ENCODE measurements at places on chromosomes 3 and 15.

DNA sequence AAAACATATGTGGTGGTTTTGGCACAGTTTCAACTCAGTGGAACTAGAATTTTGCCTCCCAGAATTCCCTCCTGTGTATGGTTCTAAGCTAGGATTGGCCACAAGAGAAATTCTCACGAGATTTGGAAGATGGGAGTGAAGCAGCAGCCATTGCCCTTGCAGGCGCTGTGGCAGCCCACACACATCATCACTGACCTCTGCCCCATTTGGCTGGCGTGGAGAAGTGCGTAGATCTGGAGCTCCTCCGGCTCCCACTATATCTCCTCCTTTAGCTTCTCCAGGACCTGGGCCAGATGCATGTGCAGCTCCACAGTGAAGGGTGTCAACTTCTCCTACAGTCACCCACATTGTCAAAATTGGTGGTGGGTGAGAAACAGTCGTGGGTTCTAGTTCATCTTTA lies 199.6 kb downstream of the EFHB start:
- no peak for DNase-seq

GRCh38 chr15:92079647-92080255 lies 226.2 kb downstream of the SLCO3A1 start:
- DNase-seq, result no peak

DNA sequence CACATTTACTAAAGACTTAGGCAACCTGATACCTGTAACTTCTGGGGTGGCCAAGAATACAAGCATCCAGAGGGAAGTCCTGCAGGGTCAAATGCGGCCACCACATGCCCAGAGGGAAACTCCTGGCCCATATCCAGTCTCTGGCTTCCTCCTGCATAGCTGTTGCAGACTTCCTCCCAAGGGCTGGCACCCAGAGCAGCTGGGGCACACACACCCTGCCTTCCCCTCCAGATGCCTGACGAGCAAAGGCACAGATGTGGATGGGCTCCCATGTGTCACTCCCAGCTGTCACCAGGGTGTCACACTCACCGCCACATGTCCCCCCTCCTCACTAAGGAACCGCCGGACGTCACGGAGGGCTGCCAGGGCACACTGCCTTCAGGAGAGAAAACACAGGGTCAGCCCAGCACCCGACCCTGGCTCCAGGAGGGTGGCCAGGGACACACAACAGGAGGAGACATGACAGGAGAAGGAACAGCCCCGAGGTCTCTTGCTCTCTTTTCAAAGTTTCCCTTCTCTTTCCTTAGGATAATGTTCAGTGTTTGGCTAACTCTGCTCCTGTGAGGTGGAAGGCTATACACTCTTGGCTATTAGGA lies 13.2 kb downstream of the PFKFB4 start:
- peak; percentile 54 for DNase-seq

- DNase-seq, result no peak
These were observed 426.4 kb downstream of the NLGN1 start for GRCh38 chr3:173823911-173824460.

DNA sequence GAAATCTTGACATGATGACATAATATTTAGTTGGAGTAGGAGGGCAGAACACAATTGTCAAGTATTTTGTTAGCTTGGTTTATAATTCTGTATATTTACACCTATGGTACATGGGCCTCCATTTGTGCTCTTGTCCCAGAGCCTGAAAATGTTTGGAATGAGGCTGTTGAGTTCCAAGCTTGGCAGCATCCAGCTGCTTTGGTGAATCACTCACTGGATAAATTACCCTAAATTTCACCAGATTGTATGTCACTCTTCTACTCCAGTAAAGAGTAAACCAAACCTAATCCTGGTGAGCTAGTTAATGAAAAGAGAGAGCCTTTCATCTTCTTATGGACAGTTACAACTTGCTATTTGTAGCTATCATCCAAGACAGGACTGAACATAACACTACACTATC lies 928.7 kb downstream of the DIPK2A start:
- no peak for DNase-seq

DNA sequence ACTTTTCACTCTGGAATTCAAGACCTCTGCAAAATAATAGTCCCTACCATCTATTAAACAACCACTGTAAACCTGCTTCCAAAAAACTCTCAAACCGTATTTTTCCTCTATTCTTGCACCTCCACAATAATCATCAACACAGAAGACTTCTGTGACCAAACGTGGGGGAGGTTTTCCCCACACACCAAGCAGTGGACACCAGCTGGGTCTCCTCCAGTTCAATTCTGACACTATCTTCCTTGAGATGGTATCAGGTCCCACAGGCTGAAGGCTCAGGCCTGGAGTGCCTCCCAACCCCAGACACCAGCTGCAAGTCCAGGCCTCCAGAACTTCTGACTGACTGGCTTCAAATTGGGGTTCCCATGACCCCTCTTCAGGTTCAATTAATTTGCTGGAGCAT lies 89.6 kb upstream of the RAP2B start:
- no peak for DNase-seq

- DNase-seq, result no peak
These were observed 95.4 kb downstream of the RFTN1 start for GRCh38 chr3:16417945-16418739.

DNA sequence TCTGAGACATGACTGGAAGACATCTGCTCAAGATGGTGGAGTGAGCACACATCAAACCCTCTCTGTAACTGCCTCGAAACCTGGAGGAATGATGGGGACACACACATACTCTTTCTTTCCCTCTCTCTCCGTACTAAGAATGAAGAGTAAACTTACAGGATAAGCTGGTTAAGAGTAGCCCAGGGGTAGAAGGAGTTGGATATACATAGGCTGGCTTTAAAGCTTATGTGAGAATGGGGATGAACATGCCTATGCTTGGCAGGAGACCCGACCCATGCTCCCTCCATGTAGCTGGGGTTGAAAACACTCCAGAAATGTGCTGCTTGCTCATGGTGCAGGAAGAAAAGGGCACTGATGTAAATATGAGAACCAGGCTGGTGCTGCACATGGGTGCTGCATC lies 68.9 kb downstream of the IL20RB start:
- no peak for DNase-seq

- DNase-seq, result peak; percentile 54
These were observed 8.6 kb downstream of the SEMA6D start for GRCh38 chr15:47725906-47726305.

DNA sequence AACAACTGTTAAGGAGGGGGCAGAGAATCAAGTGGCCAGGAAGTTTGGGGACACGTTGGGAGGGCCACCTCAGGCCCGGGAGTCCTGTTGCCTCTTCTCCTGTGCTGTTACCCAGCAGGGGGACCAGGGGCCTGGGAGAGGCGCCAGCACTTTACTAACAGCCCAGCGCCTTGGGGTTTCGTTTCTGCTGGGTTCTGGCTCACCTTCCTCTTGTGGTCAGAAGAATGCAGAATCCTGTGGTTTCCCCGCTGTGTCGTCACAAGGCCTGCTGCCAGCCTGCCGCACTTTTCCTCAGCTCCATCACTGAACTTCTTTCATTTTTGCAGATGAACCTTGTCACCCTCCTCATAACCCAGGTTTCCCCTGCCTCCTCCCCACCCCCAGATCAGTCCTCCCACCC lies 67.7 kb downstream of the SLC30A4 start:
- peak; percentile 37 for DNase-seq

DNA sequence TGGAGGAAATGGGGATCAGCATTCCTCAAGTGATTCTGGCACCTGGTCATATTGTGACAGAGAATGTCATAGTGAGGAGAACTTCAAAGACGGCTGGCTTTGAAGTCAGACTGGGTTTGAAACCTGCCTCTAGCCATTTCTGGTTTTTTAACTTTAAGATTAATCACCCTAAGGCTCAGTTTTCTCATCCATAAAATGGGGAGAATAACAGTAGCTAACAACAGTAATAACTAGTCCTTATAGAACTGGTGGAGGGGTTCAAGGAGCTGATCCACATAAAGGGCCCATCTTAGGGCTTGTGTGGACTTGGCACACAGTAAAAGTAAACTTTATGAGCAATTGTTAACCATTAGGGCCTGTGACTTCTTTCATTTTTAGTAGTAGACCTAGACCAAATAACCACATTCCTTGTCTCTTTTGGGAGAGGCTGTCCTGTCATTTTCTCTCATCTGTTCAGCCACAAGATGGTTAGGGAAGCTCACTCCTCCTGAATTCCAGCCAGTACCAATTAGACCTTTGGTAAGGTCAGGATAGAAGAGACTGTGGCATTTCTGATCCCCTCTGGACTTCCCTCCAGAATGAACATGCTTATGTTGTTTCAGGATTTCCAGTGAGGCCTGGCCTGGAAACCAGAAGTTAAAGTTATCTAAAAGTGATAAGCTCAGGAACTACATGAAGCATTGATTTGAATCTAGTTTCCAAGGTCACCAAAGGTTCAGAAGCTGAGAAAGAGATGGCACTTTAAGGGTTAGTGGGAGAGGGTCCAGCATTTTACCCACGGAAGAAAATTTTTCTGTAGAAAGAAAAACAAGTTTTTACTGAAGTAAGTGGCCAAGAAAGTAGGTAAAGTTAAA lies 159.3 kb upstream of the DPH6 start:
- no peak for DNase-seq

GRCh38 chr15:68278345-68278594 lies 725 bp downstream of the FEM1B start:
- DNase-seq, result no peak

- no peak for DNase-seq
These were observed 22.4 kb upstream of the ADAMTSL3 start for GRCh38 chr15:83631534-83631933.

DNA sequence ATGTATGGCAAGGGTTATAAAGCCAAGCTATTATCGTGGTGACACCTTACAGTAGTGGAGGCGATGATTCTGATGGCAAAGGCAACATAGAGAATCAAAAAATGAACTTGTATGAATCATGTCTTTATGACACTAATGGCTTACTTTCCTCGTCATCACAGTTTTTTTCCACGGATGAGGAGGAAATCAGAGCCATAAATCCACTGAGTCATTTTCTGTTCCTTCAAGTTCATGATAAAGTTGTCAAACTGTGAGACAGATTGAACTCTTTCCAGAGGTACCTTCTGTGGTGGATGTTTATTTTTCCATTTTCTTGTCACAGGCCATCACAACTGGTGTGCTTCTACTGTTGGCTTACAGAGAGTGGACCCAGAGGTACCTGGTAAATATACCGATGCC lies 8.5 kb downstream of the TMEM212 start:
- DNase-seq, result no peak

GRCh38 chr3:180354214-180354613 lies 247.7 kb upstream of the TTC14 start:
- DNase-seq, result no peak

GRCh38 chr3:123489400-123490004 lies 40.6 kb upstream of the ADCY5 start:
- peak; percentile 78 for DNase-seq

DNA sequence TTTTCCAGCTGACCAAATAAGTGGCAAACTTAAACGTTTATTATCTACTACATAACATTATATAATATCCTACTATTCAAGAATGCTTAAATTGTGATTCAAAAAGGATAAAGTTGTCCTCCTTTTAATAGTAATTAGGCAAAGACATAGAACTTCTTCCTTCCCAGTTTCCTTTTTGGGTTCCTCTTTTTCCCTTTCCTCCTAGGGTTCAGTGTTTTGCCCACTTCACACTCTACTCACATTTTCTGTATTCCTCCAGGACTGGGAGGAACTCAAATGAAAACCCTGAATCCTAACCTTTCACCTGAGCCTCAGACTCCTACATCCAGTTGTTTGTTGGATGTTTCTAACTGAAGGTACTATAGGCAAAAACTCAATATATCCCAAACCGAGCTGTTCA lies 132.5 kb downstream of the PEAK1 start:
- no peak for DNase-seq

DNA sequence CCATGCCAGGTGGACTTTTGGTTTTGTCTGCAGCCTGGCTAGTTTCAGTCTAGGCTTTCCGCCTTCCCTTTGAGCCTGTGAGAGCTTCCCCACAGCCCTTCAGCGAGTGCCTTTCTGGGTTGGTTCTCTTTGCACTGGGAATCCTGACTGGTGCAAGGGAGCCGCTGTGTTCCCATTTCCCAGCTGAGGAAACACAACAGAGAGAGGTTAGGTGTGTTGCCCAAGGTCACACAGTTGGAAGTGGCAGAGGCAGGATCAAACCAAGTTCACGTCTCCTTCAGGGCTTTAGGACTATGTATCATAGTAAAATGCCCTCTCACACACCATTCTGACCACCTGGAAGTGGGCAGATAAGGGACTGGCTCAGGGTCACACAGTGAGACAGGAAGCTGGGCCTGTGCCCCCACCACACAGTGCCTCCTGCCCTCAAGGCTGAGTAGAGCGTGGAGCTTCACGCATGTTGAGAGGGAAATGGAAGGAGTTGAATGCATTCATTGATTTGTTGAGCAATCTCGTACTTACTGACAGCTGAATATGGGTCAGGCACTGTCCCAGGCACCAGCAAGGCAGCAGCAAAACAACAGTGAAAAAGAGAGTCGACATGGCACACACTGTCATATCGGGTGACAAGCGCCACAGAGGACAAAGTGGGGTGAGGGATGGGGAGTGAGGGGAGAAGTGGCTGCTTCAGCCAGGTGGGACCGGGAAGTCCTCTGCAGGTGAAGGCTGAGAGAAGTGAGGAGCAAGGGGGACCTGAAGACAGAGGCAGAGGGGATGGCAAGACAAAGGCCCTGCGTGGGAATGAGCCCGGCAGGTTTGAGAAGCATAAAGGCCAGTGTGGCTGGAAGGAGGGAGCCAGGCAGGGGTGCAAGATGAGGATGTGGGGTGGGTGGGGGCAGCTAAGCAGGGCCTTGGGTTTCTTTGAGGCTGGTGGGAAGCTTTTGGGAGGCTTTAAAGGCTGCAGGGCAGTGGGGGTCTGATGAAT lies 12.3 kb upstream of the ANPEP start:
- no peak for DNase-seq

DNA sequence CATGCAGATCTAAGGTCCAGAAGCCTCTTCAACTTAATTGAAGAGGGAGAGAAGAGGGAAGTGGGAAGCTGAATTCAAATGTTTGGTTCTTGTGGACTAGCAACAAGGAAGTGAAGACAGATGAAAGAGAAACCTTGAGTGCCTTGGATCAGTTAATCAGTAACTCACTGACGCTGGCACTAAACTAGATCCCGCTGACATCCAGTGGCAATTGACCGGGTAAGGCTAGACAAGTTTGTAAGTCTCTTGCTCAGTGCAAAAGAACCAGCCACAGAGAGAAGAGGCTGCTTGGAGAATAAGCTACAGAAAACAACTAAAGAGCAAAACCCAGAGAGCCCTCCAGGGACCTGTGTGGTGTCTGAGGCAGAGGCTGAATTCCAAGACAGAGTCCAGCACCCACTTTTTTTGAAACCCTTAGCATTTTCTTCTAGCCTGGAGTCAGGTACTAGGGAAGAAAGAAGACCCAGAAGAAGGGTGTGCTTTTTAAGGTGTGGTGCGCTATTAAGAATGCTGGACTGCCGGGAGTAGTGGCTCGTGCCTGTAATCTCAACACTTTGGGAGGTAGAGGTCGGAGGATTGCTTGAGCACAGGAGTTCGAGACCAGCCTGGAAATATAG lies 6.9 kb downstream of the PLCH1 start:
- DNase-seq, result no peak

DNA sequence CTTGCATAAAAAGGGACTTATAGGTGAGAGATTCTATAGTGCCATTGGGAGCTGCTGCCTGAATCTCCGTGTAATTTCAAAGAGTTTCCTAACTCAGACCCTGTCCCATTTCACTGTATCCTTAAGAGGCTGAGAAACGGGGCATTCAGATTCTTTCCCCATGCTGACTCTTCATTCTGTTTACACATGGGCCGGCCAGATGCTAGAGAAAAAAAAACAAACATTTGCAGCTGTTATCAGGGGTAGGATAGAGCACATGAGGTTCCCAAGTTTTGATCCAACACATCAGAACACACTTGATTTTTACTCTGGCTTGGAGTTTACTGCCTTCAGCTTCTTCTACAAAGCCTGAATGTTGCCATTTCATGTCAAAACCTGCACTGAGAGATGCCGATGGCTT lies 215.9 kb upstream of the TPRG1 start:
- DNase-seq, result no peak
